ENCODE measurements at places on chromosomes 7 and 10.

GRCh38 chr10:121568275-121568674 lies 30.0 kb downstream of the FGFR2 start:
- no peak for DNase-seq

- DNase-seq = no peak
Measured at GRCh38 chr10:30002426-30003266, 56.7 kb downstream of the JCAD start.

DNA sequence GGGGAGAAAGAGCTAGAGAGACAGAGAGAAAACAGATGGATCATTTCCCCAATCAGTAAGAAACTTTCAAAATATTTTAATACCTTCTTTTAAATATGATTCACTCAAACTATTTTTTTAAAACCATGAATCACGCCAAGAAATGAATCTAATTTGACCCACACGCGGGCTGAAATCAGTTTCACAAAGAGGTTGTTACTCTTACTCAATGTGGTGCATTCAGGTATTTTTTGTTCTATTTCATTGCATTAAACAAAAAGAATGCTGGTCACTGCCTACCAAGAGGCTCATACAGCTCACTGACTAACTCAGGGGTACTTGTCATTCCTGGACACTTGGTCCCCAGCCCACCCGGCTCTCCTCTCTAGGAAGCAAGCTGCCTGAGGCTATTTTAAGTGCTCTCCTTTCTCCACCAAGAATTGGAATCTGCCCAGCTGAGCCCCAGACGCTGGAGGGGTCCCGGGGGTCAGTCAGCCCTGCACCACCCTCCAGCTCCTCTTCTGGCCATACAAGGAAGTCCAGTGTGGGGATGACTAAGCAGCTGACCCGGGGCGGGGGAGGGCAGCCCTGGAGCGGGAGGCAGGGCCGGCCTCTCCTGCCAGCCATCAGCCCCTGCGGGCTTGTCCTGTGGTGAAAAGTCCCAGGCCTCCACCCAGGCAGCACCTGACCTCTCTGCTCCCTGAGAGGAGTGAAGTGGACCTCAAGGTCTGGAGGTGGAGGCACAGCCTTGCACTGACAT lies 21.7 kb upstream of the PFKP start:
- DNase-seq = no peak

GRCh38 chr10:112988839-112989406 lies 38.9 kb downstream of the TCF7L2 start:
- no peak for DNase-seq

DNA sequence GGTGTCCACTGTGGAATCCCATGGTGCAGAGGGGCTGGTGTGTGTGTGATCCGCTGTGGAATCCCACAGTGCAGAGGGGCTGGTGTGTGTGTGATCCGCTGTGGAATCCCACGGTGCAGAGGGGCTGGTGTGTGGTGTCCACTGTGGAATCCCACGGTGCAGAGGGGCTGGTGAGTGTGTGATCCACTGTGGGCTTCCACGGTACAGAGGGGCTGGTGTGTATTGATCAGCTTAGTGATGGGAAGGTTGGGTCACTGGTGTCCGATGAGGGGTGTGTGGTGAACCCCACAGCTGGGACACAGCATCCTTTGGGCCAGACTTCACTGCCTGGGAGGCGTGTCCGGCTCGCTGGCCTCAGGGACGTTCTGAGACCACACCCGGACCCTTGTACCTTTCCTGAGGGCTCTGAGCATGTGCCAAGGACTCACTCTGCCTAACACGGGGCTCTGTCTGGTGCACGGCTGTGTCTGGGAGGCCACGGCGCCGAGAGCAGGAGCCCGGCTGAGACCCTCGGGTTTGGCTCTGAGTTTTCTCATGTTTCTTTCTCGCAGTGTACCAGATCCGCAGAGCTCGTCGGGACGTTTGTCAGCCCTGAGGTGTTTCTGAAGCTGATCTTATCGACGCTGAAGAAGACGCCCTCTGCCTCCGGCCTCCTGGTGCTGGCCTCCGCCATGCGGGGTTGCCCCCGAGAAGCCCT lies 29.3 kb upstream of the PRKAR1B start:
- no peak for DNase-seq

GRCh38 chr10:50527442-50528043 lies 96.2 kb downstream of the SGMS1 start:
- DNase-seq = no peak

- peak; percentile 38 for DNase-seq
Measured at GRCh38 chr10:88066876-88067275, 203.5 kb downstream of the PTEN start.

GRCh38 chr10:2791774-2792443 lies 275.4 kb upstream of the PFKP start:
- no peak for DNase-seq

- DNase-seq = no peak
Measured at GRCh38 chr7:108503112-108504026, 22.6 kb downstream of the PNPLA8 start.

DNA sequence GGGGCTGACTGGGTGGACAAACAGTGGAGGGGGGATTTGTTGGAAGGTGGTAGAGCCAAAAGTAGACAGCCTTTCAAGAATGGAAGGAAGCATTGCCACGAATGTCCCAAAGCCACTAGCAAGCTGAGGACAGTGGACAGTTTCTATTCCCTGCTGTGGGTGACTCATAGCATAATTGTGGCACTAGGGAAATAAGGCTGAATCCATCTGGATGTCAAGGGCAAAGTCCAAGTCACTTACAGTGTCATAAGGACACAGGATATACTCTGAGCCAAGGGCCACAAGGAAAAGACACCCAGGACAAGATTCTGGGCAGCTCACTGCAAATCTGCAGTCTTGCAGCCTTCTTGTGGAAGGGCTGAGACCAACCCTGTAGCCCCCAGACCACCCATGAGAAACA lies 79.7 kb downstream of the FRMPD2 start:
- no peak for DNase-seq

GRCh38 chr10:127492607-127493250 lies 56.4 kb upstream of the NPS start:
- no peak for DNase-seq

DNA sequence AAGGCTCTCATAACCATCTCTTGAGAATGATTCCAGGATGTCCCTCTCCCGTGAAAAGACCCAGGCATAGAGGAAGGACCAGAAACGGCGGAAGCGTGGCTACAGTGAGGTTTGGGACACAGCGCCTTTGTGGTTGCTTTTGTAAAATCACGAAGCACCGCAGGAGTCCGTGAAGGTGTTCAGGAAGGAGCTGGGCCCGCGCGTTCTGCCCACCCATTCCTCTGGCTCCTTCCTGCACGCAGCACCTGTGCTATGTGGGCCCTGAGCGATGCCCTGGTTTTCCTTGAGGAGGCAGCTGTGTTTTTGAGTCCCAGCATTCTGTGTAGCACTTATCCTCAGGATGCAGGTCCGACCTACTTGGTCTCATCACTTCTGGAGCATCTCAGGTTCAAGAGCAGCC lies 112.8 kb downstream of the TRRAP start:
- no peak for DNase-seq

DNA sequence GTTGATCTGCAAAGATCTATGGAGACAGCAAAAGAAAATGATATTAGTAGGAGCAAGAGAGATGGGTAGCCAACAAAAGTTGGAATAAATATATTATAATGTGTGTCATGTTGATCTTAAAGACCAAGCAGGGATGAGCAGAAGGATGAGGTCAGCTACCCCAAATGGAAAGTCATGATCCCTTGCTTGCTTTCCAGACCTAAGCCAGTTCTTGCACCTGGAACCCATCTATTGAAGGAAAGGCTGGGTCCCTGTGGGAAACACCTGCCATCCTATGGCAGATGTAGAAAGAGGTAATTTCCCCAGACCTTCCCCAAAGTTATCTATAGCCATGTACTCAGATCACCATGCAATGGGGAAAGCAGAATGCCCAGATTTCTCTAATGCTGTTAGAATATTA lies 52.5 kb downstream of the LYZL2 start:
- no peak for DNase-seq

GRCh38 chr10:92541583-92541982 lies 32.3 kb downstream of the IDE start:
- DNase-seq = no peak

DNA sequence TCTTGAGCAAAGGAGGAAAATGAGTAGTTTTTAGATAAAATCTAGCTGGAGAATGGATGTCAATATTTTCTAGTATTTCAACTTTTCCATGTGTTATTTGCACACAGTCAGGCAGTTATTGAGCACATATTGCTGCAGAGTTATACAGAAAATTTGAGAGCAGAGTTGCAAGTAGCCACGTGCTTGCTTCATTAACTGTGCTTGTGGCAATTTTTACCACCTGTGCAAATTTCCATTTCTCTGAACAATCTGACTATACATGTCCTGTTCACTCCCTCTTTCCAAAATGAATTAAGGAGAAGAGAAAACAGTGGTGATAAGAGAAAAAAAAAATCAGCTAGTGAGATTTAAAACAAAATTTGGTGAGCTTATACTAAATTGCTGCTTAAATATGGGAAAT lies 178.5 kb downstream of the TAX1BP1 start:
- no peak for DNase-seq

DNA sequence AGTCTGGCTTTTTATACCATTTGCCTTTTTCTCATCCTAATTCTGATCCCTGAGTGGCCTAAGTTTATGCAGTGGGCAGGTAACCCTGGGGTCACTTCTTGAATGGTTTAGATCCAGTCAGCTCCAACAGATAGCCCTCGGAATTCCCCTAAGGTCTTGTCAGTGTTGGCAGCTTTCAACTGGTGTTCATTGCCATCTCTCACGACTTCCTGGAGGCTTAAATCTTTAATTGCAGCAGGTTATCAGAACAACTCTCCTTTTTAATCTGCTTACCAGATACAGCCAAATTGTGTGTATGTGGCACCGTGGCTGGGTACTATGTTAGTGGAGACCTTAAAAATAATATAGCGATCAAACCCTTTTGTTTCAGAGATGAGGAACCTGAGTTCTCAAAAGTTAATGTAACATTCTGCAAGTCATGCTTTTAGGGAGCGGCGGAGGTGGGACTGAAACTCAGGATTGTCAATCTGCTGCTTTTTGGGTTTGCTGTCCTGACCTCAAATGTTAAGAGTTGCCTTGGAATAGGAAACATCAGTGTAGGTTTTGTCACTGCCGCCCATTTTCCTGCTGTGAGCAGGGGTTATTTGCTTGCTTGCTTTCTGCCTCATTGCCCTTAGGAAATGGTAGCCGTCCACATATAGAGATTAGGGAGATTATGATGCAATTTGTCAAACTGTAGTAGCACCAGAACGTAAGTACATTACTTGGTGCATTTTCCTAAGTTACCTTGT lies 818 bp downstream of the DLD start:
- DNase-seq = no peak

GRCh38 chr10:16565604-16566003 lies 43.9 kb upstream of the C1QL3 start:
- DNase-seq = no peak

- no peak for DNase-seq
Measured at GRCh38 chr10:6978187-6978627, 398.1 kb upstream of the PRKCQ start.

GRCh38 chr7:121475806-121476205 lies 79.7 kb upstream of the FAM3C start:
- DNase-seq = no peak

GRCh38 chr7:40101201-40101600 lies 33.2 kb downstream of the MPLKIP start:
- no peak for DNase-seq

Data from SIG-M5 (cell line).